Right ventricle myocardium superior (tissue), 1 donor: ENCODE measurements at places on chromosomes 13 and 19.
A peak's percentile ranks its signal among the peaks of the same experiment; 100 is the strongest.

DNA sequence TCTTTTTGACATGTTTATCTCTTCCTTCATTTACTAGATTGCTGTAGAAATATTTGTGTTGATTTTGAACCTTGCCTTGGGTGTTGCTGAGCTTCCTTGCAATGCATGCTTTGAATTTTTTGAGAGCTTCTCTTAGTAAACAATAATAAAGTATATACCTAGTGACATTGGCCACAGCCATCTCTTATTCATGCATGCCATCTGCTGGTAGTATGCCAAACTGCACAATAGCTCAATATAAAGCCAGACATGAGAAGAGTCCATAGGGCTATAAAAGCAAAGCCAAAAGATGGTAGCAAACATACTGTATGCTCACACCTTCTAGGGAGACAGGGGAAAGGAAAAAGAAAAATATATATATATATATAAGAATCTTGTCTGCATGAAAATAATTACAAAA is 18.9 kb upstream of the ZSCAN5A start:
- DNase-seq: no peak

DNA sequence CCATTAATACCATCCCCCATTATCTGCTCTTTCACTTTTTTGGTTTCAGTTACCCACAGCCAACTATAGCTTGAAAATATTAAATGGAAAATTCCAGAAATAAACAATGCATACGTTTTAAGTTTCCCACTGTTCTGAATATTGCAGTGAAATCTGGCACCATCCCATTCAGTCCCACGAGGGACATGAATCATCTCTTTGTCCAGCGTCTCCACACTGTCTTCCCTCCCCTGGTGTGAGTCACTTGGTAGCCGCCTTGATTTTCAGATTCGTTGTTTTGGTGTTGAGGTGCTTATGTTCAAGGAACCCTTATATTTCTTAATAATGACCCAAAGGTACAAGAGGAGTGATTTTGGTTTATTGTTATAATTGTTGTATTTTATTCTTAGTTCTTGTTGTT is 246.1 kb downstream of the DCT start:
- DNase-seq: no peak

DNA sequence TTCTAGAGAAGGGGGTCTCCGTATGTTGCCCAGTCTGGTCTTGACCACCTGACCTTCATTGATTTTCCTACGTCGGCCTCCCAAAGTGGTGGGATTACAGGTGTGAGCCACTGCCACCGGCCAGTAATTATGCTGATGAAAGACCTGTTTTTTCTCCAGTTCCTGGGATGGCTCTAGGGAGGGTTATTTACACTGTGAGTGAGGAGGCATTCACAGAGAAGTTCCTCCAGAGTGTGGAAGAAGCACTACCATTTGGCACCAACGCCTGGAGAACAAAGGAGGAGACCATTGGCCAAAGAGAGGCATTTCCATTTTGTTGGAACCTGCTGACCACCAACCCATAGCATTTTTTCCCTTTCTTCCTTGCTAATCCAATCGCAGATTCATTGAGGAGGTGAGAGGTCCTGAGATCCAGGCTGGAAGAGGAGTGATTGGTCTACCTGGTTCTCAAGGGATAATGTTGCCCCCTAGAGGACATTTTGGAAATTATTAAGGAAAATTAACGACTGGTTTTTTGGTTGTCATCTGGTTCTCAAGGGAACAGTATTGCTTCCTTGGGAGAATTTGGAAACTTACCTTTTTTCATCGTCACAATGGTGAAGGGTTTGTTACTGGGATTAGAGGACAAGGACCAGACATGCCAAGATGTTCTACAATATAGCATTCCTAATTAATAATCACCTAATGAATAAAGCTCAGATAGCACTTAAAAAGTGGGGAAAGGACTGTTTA is 5.5 kb upstream of the SAE1 start:
- DNase-seq: no peak

GRCh38 chr19:38849147-38849859 is 483 bp downstream of the HNRNPL start:
- peak; percentile 98 for DNase-seq

- DNase-seq: peak; percentile 99
These were observed 660 bp downstream of the ALKBH7 start for GRCh38 chr19:6373096-6373812.

- no peak for DNase-seq
These were observed 45.3 kb downstream of the RGCC start for GRCh38 chr13:41502673-41503072.

DNA sequence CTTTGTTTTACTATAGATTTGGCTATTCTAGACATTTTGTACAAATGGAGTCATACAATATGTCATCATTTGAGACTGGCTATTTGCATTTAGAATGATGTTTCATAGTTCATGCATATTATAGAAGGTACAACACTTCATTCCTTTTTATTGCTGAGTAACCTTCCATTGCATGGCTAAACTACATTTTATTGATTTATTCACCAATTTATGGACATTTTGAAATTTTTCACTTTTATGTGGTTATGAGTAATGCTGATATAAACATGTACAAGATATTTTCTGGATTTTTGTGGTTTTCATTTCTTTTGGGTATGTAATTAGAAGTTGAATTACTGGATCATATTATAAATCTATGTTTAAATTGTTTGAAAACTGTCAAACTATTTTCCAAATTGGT is 710.3 kb upstream of the SLITRK5 start:
- no peak for DNase-seq

DNA sequence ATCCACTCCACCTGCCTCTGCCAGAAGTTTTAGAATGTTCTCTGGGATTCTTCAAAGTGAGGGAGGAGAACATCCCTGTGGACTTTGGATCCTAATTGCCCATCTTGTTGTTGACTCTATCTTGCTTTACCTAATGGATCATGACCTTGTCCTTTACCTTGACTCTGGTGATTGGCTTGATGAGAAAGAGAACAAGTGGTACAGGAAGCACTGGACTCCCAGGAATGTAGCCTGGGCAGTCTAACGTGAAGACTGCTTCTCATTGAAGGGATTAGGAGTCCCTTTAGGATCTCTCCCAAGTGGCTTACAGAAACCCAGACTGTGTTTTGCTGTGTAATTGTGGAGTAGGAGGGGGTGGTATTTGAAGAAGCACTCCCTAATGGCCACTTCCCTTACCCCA is 63.9 kb downstream of the SLC10A2 start:
- DNase-seq: no peak

DNA sequence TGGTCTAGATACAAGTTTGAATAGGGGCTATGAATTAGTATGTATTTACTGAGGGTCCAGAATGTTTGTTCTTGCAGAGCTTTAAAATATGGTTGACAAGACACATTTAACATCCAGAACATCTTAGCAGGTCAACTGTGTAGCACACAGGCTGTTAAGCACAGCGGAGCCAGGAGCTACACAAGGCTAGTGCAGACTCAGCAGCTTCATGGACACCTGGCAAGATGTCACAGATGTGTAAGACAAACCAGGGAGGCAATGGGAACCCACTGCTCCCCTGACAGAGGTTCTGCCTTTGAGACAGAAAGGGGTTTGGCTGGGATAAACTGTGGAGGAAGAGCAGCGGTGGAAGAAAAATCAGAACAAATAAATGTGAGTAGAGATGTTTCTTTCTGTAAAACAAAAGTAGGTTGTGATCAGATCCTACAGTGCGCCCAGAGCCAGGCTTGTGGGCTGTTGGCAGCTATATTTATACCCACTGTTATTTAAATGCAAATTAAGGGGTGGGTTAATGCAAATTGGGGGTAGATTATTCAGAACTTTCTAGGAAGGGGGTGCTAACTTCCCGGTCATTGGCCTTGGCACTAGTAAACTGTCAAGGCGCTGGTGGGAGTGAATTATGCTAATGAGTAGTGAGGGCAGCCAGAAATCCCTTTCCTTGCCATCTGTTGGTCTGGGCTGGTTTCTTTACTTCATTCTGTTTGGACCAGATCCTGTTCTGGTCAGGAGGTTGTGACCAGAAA is 33.0 kb downstream of the MIPEP start:
- DNase-seq: no peak

- no peak for DNase-seq
These were observed 380.0 kb upstream of the SGCG start for GRCh38 chr13:22800526-22801401.

DNA sequence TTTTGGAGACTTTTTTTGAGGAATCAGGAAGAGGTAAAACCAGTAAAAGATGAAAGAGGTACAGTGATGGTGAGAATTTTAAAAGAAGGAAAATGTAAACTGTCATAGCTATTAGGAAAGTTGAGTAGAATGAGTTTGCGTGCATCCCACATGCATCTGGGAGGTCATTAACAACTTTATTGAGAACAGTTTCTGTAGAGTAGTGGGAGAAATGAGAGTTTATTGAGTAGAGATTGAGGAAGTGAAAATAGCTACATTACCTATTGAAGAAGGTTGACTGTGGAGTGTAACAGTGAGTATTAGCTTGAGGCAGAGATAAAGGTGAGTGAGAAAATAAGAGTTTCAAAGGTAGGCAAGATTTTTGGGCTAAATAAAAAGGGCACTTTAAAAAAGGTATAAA is 38.7 kb downstream of the BRCA2 start:
- DNase-seq: no peak

DNA sequence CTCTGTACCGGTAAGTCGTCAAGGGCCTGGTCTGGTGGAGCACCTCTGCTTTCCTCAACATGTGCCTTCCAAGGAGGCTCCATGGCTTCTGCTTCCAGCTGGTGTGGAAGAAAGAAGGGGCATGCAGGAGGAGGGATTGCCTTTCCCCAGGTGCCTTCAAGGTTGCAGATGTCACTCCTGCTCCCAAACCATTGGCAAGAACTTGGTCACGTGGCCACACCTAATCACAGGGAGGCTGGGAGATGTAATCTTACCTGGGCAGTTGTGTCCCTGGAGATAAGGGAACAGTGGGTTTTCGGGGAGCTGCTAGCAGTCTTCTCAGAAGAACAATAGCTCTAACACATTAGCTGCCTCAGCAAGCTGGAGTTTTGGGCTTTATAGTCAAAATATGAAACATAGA is 9.7 kb upstream of the GPR18 start:
- DNase-seq: no peak

GRCh38 chr13:42651936-42652641 is 78.1 kb downstream of the TNFSF11 start:
- no peak for DNase-seq

GRCh38 chr19:46967578-46968032 is 52.0 kb upstream of the NPAS1 start:
- DNase-seq: peak; percentile 90
